ENCODE measurements at places on chromosomes 1 and 21.

GRCh38 chr1:67647814-67648358 is 37.1 kb upstream of the GADD45A start:
- DNase-seq: no peak

- DNase-seq: no peak
Measured at GRCh38 chr1:175154629-175155472, 37.7 kb downstream of the KIAA0040 start.

DNA sequence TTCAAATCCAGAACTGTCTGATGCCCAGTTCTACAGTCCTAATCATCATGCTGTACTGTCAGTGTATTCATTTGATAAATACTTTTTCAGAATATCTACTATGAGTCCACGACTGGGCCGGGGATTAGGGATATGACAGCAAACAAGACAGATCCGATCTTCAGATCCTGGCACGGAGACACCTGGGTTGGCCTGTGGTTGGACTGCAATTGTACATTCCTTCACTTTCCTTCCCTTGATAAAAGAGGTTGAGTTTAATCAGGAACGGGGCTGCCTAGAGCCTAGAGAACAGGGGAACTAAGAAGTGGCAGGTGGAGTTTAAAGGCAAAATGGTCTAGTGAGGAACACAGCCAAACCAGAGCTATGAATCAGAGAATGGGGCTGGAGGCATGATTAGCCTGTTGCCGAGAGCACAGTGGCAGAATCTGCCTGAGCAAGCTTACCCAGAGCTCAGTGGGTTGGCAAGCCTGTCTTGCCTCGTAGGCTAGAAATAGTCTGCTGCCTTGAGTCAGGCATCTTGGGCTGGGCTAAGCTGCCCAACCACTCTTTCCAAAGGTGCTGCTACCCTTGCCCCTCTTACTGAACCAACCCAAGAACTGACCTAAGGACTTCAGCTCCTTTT is 38.1 kb upstream of the PTCH2 start:
- peak; percentile 27 for DNase-seq

- no peak for DNase-seq
Measured at GRCh38 chr21:29053011-29053553, 20.4 kb downstream of the CCT8 start.

DNA sequence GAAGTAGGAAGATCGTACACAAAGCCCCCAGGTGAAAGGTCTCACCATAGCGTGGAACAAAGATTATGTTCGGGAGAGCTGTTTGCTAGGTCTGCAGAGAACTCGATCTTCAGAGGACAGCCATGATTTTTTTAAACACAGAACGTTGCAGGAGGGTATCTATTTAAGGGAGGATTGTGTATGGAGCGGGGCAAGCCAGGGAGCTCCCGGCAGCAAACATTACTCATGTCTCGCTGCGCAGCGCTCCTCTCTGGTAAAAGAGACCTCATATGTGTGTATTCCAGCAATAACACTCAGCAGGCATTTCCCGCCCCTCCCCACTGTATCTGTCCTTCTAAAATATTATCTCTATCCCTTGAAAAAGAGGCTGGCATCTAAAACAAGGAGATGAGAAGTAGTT is 2.7 kb downstream of the GLIS1 start:
- no peak for DNase-seq

Data from HFF-Myc (cell line).